K562 (cell line): ENCODE measurements at places on chromosomes 7 and 10. TPM values are rescaled to one million over a fixed set of nuclear protein-coding genes. Genes with fewer than 3 reads are reported as not detected.

GRCh38 chr10:129030996-129031843, 435.8 kb upstream of the MGMT start:
- no peak overlapping the region for H3K4me3 ChIP-seq
- peaks cover 34% of the 10 kb centered on the region for H3K27me3 ChIP-seq
- H3K27ac ChIP-seq = no peak overlapping the region
- H3K36me3 ChIP-seq = no peaks in the 10 kb centered on the region
- DNase-seq = peak; percentile 66

GRCh38 chr7:82578430-82578829, 134.9 kb upstream of the CACNA2D1 start:
- no peaks in the 10 kb centered on the region for H3K27me3 ChIP-seq
- no peak overlapping the region for H3K27ac ChIP-seq
- no peak for DNase-seq
- no peak overlapping the region for H3K4me3 ChIP-seq
- no peaks in the 10 kb centered on the region for H3K4me1 ChIP-seq

DNA sequence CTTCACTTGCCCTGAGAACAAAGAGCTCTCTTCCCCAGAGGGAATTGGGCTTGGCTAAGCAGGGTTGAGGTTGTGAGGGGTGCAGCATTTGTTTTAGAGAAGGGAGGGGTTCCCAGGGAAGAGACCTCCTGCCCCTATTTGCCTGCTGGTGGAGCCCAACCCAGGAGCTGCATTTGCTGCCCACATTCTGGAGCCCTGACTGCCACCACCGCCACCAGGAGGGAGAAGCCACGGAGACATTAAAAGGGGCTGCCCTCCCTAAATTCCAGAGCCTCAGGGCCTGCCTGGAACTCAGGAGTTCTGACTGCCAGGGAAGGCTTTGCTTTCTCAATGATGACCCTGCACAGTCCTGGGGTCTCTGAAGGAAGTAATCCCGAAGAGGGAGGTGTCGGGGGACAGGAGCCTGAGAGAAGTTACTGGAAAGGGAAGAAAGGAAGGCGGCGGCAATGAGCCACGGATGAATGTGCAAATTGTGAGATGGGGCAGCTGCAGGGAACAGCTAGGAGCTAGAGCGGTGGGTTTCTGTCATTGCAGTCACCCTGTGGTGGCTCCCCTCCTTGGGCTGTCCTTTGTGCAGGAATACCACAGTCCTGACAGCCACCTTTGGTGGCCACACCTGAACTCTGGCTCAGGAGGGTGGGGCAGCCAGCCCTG, 51.3 kb downstream of the NEURL1 start:
- DNase-seq = no peak
- no peaks in the 10 kb centered on the region; the same call in 2 of the 3 replicates for H3K4me1 ChIP-seq
- no peak overlapping the region for H3K4me3 ChIP-seq
- no peaks in the 10 kb centered on the region for H3K27me3 ChIP-seq

- DNase-seq = no peak
- H3K27me3 ChIP-seq = no peaks in the 10 kb centered on the region; the same call in 1 of the 2 replicates
- H3K27ac ChIP-seq = no peak overlapping the region
- H3K4me1 ChIP-seq = no peaks in the 10 kb centered on the region
Measured at GRCh38 chr10:6612371-6612770, 32.3 kb upstream of the PRKCQ start.

KCNH2 gene
- 368 and 385 TPM in 2 replicates for total RNA-seq

TWIST1 gene
- 0.18 and 0.33 TPM in 2 replicates for total RNA-seq

DNA sequence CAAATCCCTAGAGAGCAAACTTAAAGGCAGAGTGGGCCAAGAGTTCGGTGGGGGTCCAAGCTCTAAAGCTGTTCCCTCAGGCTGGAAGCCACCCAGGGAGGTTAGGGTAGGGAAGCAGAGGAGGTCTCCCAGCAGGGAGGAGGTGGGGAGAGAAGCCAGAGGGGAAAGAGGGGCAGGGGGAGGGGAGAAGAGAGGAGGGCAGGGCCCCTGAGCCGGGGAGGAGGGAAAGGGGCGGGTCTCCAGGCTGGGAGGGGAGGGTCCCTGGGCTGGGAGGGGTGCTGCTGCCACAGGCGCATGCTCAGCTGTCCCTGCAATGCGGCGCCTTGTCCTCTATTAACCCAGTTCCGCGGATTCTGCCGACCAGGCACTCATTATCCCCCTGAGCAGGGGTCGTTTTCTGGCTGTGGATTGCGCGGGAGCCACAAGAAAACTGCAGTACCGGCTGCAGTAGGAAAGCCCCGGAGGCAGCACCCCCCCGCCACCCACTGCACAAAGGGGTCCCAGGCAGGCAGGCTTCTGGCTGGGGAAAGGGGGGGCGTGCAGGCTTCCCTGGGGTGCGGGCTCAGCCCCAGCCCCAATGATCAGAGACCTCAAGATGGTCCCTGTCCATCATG, 49.3 kb downstream of the CAMK2B start:
- H3K36me3 ChIP-seq = no peaks in the 10 kb centered on the region
- H3K27me3 ChIP-seq = peaks cover 89% of the 10 kb centered on the region
- DNase-seq = peak; percentile 49
- H3K4me1 ChIP-seq = no peaks in the 10 kb centered on the region; the same call in 1 of the 3 replicates
- no peak overlapping the region for H3K27ac ChIP-seq
- no peak overlapping the region for H3K4me3 ChIP-seq

- DNase-seq = no peak
- no peak overlapping the region for H3K4me3 ChIP-seq
- no peaks in the 10 kb centered on the region for H3K36me3 ChIP-seq
- H3K27ac ChIP-seq = no peak overlapping the region
- H3K27me3 ChIP-seq = no peaks in the 10 kb centered on the region
Measured at GRCh38 chr7:80517282-80517747, 5.5 kb upstream of the GNAT3 start.

FAM241B gene
- 7.3 and 7.8 TPM in 2 replicates for total RNA-seq

DNA sequence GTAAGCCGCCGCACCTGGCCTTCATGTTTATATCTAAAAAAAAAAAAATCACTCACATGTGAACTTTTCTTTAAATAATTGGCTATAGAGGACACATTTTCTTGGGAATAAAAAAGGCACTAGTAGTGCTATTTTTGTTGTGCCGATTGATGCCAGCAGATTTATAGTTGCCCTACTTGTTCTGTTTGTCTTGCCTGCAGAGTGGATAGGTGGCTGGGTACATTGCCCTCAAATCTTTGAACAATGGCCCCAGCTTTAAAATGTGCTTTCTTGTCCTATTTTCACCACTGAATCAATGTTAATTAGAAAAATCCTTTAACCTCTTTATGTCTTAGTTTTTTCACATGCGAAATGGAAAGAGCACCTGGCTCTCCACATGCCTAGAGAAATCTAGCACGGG, 30.1 kb upstream of the ZNRF2 start:
- no peak overlapping the region for H3K4me3 ChIP-seq
- peaks cover 22% of the 10 kb centered on the region for H3K27me3 ChIP-seq
- DNase-seq = no peak
- no peak overlapping the region for H3K27ac ChIP-seq

SPDYE3 gene
- not detected in 2 replicates for total RNA-seq

- H3K36me3 ChIP-seq = no peaks in the 10 kb centered on the region
- no peak for DNase-seq
- H3K27ac ChIP-seq = no peak overlapping the region
- H3K4me3 ChIP-seq = no peak overlapping the region
- no peaks in the 10 kb centered on the region for H3K27me3 ChIP-seq
Measured at GRCh38 chr7:2978408-2978807, 65.3 kb downstream of the CARD11 start.

- H3K27ac ChIP-seq = no peak overlapping the region
- H3K4me1 ChIP-seq = no peaks in the 10 kb centered on the region
- no peak for DNase-seq
- H3K36me3 ChIP-seq = no peaks in the 10 kb centered on the region
- H3K27me3 ChIP-seq = no peaks in the 10 kb centered on the region
Measured at GRCh38 chr7:118573085-118573484, 348.6 kb downstream of the ANKRD7 start.

MKI67 gene
- 73.7 and 86.5 TPM in 2 replicates for total RNA-seq

- H3K4me3 ChIP-seq = no peak overlapping the region
- no peaks in the 10 kb centered on the region for H3K27me3 ChIP-seq
- H3K27ac ChIP-seq = no peak overlapping the region
- H3K36me3 ChIP-seq = no peaks in the 10 kb centered on the region
Measured at GRCh38 chr10:4127518-4128315, 342.7 kb upstream of the KLF6 start.

GRCh38 chr7:107332488-107333269, 137.2 kb upstream of the GPR22 start:
- no peak overlapping the region; the same call in 2 of the 3 replicates for H3K27ac ChIP-seq
- DNase-seq = no peak
- H3K36me3 ChIP-seq = no peaks in the 10 kb centered on the region; the same call in 2 of the 3 replicates
- H3K4me1 ChIP-seq = no peaks in the 10 kb centered on the region

DNA sequence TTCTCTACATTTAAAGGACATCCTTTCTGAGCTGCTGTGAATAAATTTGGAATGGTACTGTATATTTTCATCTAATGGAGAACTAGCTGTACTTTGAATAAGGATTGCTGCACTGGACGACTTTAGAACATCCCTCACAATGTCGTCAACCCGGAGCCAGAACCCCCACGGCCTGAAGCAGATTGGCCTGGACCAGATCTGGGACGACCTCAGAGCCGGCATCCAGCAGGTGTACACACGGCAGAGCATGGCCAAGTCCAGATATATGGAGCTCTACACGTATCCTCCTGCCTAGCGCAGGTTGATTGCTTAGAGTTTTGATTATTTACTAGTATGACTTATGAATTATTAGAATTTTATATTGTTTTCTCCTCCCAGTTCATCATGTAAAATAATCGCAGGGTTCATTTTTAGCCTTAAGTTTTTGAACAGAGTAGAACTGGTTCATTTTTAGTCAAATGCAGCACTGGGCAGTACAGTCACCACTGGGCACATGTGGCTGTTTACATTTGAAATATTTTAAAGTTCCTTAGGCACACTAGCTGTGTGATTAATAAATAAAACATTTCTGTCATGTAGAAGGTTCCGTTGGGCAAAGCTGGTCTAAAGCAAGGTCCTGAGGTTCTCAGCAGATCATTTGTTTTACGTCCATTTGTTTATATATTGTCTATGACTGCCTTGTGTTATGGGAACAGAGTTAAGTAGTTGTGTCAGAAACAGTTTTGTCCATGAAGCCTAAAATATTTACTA, 31.5 kb downstream of the CUL1 start:
- H3K4me1 ChIP-seq = peaks cover 5% of the 10 kb centered on the region
- H3K27me3 ChIP-seq = no peaks in the 10 kb centered on the region
- H3K4me3 ChIP-seq = no peak overlapping the region

DNA sequence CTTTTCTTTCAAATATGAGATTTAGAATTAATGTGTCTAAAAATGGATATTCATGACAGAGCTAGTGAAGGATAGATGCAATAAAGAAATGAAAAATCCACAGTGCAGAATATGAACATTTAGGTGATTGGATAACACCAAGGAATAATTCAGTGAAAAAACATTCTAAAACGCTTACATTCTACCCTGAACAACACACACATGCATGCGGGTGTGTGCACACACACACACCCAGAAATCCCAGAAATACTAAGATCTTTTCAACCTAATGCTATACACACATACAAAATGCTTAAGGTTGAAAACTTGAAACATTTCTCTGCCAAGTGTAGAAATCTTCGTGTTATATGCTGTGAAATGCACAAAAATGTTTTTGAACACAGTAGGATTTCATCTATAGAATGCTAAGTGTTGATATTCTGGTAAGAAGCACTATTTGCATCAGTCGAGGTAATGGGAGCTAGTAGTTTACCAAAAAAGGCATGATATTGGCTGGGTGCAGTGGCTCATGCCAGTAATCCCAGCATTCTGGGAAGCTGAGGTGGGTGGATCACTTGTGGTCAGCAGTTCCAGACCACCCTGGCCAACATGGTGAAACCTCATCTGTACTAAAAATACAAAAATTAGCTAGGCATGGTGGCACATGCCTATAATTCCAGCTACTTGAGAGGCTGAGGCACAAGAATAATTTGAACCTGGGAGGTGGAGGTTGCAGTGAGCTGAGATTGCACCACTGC, 600.6 kb downstream of the PHTF2 start:
- H3K27me3 ChIP-seq = no peaks in the 10 kb centered on the region
- H3K27ac ChIP-seq = no peak overlapping the region
- DNase-seq = no peak
- H3K4me1 ChIP-seq = no peaks in the 10 kb centered on the region
- H3K36me3 ChIP-seq = no peaks in the 10 kb centered on the region

DNA sequence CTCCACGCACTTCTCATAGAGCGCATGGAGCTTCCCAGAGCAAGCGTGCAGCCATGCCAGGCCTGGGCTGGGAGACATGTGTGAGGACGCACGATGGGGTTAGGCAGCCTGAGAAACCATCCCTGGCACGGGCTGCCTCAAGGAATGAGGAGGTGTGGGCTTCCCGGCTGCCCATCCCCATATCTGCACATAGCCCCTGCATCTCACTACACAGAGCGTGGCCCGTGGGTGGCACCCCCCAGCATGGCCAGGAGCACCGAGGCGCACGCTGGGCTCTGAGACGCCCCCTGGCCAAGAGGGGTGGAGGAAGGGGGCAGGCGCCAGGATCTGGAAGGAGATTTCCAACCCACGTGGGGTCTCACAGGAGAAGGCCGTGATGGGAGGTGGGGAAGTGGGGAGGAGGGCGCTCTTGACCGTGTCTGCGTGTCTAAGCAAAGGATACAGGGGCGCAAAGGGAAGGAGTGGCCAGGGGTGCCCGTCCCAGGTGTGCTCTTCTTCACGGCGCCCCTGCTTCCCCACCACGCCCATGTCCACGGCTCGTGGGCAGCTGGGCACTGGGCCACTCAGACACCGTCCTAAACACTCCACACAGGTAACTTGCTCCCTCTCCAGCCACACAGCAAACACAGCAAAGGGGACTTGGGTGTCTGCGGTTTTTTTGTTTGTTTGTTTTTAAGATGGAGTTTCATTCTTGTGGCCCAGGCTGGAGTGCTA, 340.5 kb downstream of the PTPRN2 start:
- no peaks in the 10 kb centered on the region; the same call in 1 of the 2 replicates for H3K27me3 ChIP-seq
- no peaks in the 10 kb centered on the region for H3K36me3 ChIP-seq

LIPJ gene
- not detected in 2 replicates for total RNA-seq

PTPN20 gene
- total RNA-seq = not detected in 2 replicates

NYAP1 gene
- 0.82 and 0.87 TPM in 2 replicates for total RNA-seq

CHN2 gene
- total RNA-seq = 0.38 and 0.44 TPM in 2 replicates

- DNase-seq = no peak
- H3K4me1 ChIP-seq = peaks cover 15% of the 10 kb centered on the region
- peaks cover 34% of the 10 kb centered on the region for H3K27me3 ChIP-seq
- H3K4me3 ChIP-seq = no peak overlapping the region
Measured at GRCh38 chr10:44865289-44865671, 45.9 kb upstream of the TMEM72 start.

HOXA9 gene
- not detected in 2 replicates for total RNA-seq

DNA sequence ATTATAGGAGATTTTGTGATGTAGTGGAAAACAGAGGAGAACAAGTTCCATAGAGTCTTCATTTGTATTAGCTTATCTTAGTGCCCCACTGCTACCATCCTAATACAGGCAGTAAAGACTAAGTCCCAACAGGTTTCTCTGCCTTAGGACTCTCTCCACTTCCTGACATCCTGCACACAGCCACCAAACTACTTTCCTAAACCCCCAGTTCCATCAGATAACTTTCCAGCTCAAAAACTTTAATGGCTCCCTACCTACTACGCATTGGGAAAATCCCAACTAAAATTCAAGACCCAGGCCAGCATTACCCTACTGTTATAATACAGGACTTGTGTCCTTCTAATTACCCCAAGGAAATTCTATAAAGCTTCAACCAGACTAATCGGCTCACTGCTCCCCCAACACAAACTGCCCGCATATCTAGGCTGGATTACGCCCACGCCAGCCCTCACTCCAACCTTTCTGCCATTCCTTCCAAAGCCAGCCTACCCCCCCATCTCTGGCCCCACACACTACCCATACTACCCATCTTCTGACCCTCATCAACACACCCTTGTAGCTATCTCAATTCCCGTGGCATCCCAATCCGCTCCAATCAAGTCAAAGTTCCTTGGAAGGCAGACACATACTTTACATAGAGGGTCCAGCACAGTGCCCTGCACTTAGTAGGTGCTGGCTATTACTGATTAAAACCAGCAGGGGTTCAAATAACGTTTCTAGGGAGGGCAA, 1.4 kb downstream of the IDE start:
- H3K4me1 ChIP-seq = peaks cover 14% of the 10 kb centered on the region
- no peaks in the 10 kb centered on the region for H3K27me3 ChIP-seq
- peak overlapping the region; percentile 87 for H3K4me3 ChIP-seq
- H3K36me3 ChIP-seq = peaks cover 32% of the 10 kb centered on the region

TSPAN12 gene
- 0.51 and 1.1 TPM in 2 replicates for total RNA-seq
